ENCODE measurements at places on chromosomes 16 and 17.

DNA sequence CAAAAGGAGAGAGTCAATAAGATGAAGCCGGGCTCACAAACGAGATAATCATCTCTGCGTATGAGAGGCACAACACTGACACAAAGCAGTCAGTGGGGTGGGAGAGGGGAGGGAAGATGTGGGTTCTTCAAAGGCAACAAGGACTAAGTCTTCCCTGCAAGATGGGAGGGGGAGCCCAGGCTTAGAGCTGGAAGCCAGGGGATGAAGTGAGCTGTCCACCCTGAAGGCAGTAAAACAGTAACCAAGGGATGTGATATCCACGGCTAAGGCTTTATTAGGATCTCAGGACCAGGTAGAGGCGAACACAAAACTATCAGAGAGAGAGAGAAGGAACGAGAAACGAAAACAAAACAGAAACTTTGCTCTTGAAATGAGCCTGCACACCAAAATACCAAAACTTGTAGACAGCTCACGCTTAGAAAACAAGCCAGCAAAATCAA, 115.9 kb downstream of the DYNLRB2 start:
- no peak for DNase-seq

GRCh38 chr17:33463887-33464286, 170.8 kb upstream of the ASIC2 start:
- no peak for DNase-seq

DNA sequence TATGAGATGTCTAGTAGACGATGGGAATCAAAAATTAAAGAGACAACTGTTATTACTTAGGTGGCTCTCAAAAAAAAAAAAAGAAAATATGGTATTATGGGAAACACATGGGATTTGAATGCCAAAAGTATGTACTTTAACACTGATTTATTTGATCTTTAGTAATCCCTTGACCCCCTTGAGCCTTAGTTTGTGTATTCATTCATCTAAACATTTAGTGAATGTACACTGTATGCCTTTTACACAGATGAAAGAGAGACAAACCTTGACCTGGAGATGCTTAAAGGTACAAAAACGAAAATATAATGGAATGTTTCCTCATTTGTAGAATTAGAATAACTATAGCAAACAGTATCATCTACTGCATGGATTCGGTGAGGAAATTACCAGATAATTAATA, 38.6 kb upstream of the NETO2 start:
- no peak for DNase-seq

DNA sequence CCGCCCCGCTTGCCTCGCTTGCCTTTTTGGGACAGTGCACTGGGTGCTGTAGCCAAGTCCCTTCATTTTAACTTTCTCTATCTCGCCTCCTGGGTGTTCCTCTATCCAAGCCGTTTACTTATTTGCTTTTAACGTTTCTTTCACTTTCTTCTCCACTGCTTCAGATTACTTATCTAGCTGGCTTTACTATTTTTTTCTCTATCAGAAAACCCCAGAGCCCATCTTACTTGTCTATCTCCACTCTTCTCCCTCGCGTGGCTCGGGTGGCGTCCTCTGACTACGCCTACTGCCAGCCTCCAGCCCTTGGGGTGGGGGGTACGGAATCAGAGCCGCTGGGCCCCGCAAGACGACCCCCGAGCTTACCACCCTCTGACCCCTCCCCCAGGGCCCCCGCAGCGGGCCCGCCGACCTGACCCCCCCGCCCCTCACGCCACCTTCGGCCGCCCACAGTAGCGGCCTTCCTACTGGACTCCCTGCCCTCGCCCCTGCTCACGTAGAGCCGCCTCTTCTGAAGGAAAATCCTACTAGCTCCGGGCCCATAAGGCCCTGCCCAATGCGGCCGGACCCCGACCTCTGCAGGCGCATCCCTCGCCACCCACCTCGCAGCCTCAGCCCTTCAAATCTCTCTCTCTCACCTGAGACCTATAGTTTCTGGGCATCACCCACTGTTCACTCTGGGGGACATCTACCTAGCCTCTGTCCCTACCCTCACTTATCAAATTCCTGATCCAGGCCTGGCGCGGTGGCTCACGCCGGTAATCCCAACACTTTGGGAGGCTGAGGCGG, 1.0 kb upstream of the SLC12A4 start:
- peak; percentile 22 for DNase-seq

GRCh38 chr17:78127239-78127887, 1.2 kb downstream of the TMC6 start:
- DNase-seq = no peak

GRCh38 chr17:81427173-81428120, 32.2 kb downstream of the BAHCC1 start:
- no peak for DNase-seq

GRCh38 chr16:57797526-57798266, 4.6 kb downstream of the KIFC3 start:
- DNase-seq = peak; percentile 83

DNA sequence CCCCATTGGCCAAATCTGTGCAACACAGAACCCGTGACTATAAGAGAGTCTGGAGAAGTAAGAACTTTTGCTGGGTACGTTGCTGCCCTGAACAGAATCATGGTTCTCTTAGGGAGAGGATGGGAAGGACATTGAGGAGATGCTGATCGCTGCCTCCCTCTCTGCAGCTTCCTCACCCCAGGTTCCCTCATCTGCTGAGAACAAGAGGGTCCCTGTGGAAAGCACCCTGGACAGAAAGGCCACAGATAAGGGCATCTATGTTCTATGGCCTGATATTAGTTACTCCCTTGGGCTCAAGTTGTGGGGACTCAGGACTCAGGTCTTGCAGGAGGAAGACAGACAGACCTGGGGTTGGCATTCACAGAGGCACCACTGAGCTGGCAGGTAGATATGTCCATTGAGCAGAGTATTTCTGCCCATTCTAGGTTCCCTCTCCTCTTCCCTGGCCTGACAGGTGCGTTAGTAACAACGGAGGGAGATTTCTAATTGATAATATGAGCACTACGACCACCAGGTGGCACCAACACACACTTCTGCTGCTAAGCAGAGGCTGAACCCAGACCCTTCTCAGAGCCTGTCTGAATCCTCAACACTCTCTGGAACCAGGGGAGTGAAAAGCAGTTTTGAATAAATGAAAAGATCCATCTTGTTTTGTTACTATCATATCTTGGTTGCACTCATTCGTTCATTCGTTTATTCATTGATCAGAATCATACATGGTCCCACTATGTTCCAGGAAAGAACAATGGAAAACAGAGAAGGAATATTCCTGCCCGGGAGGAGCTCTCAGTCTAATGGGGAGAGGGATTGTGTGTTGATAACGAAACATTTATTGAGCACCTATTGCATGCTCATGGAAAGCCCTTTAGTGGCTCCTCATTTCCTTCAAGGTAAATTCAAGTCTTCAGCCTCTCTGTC, 56.4 kb downstream of the SLC6A2 start:
- DNase-seq = peak; percentile 65

DNA sequence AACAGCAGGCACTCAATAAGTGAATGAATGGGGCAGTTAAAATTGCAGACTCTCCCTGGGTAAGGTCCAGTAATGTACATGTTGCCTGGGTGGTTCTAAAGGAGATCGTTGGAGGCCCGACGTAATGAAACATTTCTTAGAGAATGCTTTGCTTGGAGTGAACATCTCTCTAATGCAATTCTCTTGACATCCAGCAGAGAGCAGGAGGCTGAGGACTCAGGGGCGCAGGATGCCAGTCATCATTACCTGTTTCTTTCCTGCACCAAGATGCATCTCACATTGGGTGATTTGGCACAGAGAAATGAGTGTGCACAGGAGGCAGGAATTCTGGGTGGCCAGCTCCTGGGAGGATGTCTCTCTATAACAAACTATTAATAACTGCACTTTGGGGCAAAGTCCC, 130.3 kb upstream of the RBBP6 start:
- no peak for DNase-seq

DNA sequence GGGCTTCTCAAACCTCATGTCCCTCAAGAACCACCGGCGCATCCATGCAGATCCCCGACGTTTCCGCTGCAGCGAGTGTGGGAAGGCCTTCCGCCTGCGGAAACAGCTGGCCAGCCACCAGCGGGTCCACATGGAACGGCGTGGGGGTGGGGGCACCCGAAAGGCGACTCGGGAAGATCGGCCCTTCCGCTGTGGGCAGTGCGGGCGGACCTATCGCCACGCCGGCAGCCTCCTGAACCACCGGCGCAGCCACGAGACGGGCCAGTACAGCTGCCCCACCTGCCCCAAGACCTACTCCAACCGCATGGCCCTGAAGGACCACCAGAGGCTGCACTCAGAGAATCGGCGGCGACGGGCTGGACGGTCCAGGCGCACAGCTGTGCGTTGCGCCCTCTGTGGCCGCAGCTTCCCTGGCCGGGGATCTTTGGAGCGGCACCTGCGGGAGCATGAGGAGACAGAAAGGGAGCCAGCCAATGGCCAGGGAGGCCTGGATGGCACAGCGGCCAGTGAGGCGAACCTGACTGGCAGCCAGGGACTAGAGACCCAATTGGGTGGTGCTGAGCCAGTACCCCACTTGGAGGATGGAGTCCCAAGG, 5.9 kb downstream of the ZNF646 start:
- DNase-seq = no peak

DNA sequence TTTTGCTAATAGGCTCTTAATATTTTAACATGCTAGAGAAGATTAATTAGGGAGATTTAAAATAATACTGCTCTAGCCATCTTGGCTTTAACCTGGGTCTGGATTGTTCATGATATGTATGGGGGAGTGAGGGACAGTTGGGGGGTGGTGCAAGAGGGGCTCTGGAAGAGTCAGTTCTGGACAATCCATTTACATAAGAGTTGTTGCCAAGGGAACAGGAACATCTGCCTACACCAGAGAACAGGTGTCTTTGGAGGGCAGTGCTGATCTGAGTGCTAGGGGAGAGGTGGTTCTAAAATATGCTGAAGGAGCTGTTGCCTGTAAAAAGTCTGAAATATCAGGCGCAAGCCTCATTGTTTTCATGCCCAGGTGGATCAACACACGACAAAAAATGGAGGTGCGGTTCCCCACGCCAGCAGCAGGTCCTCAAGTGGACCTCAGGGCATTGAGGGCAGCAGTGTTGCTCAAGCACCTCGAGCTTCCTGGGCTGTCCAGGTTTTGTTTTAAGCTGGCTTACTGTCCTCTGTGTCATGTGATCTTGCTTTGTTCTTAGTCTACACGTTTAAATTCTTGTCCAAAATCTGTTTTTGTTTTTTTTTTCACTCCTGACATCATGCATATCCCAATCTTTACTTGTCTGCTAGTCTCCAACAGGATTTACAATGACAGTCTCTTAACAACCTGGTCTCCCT, 25.4 kb upstream of the WSB1 start:
- no peak for DNase-seq

GRCh38 chr16:57341441-57342303, 16.9 kb upstream of the CCL22 start:
- DNase-seq = peak; percentile 80

- DNase-seq = no peak
Observed at GRCh38 chr17:8144401-8145231, 7.6 kb downstream of the PER1 start.

DNA sequence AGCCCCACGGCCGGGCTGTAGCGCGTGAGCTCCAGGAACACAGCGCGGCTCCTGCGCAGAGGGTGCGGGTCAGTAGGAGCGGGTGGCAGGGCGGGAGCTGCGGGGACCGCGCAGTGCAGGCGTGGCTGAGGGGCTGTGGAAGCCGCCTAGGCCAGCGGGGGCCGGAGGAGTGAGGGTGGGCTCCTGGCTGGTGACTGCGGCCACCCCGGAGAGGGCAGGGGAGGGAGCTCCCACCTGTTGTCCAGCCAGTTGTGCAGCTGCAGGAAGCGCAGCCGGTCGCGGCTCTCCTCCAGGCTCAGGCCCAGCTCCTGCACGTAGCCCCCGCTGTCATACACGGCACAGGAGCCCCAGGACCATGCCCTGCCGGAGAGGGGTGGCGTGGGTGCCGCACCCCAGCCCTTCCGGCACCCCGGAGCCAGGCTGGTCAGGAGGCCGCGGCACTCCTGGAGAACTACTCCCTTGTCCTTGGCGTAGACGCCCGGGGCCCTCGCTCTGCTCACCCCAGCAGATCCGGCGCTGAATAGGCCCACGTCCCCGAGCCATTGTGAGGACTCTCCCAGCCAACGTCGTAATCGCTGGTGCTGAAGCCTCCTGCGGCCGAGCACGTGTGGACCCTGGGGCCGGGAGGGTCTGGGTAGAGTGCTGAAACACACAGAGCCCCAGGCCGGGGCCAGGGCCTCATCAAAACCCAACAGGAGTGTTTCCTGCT, 43.9 kb downstream of the TSC2 start:
- DNase-seq = no peak

- DNase-seq = peak; percentile 94
Observed at GRCh38 chr17:73340093-73340596, 28.3 kb upstream of the CDC42EP4 start.

GRCh38 chr17:6959700-6960099, 36.1 kb upstream of the ALOX12 start:
- no peak for DNase-seq

DNA sequence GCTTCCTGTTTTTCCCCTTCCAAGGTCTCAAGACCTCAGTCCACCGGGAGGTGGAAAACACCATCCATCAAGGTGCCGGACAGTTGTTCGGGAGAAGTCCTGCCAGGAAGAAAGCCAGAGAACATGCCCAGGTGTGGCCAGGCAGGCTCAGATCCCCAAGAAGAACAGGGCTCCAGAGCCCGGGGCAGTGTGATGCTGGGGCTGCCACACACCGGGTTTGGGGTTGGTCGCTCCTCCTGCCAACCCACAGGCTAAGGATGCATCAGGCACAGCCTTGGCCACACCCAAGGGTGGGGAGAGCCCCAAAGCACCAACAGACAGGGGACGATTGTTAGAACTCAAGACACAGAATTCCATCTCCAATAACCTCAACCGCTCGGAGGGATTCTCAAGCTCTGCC, 19.7 kb downstream of the ZFHX3 start:
- DNase-seq = no peak

GRCh38 chr17:43068570-43069367, 43.7 kb downstream of the RND2 start:
- no peak for DNase-seq

GRCh38 chr16:46688101-46688653, 801 bp downstream of the VPS35 start:
- DNase-seq = peak; percentile 24

GRCh38 chr17:47735139-47735464, 2.1 kb downstream of the TBX21 start:
- DNase-seq = no peak

DNA sequence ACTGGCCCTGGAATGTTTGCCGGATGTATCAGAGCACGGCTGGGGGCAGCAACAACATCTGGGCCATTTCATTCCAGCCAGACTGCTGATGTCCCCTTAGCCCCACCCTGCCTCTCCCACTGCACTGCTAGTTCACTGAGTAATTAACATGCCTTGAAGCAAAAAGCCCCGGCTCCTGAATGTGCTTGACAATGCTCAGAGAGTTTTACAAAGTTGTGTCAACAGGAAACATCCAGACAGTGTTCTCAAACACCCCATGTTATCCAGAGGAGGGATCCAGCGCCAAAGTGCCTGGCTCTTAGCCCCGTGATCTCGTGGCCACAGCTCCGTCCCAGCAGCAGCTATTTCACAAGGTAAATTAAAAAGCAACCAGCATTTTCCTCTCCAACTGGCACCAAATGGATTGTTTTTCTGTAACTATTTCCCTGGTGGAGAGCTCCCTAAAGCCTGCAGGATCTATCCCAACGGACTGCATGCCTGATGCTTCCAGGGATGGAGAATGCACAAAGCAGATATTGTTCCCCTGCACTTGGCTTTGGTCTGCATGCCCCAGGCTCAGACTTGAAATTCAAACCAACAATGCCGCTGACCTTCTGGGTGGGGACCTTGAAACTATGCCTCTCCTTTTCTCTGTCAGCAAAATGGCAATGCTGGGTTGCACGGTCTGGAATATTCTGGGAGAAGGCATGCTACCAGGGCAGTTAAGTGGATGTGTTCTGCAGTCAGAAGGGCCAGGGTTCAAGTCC, 115.6 kb upstream of the CDH5 start:
- DNase-seq = no peak

GRCh38 chr16:81774348-81774747, 4.7 kb upstream of the PLCG2 start:
- no peak for DNase-seq
